NT2/D1 (cell line): ENCODE measurements at places on chromosomes 1 and 21.

DNA sequence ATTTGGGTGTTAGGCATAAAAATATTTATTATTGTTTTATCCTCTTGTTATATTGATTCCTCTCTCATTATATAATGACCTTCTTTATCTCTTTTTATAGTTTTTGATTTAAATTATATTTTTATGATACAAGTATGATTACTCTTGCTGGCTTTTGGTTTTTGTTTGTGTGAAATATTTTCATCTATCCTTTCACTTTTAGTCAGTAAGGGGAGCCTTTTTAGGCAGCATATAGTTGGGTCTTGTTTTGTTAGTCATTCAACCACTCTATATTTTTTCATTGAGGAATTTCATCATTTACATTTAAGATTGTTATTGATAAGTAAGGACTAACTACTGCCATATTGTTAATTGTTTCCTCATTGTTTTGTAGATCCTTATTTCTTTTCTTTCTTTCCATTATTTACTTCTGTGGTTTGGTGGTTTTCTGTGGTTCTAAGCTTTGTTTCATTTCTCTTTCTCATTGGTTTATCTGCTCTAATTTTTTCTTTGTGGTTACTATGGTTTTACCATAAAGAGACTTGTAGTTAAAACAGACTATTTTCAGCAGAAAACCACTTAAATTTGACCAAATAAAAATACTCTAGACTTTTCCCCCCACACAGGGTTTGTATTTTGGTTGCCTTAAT, 593.1 kb downstream of the NUF2 start:
- no peak for DNase-seq

DNA sequence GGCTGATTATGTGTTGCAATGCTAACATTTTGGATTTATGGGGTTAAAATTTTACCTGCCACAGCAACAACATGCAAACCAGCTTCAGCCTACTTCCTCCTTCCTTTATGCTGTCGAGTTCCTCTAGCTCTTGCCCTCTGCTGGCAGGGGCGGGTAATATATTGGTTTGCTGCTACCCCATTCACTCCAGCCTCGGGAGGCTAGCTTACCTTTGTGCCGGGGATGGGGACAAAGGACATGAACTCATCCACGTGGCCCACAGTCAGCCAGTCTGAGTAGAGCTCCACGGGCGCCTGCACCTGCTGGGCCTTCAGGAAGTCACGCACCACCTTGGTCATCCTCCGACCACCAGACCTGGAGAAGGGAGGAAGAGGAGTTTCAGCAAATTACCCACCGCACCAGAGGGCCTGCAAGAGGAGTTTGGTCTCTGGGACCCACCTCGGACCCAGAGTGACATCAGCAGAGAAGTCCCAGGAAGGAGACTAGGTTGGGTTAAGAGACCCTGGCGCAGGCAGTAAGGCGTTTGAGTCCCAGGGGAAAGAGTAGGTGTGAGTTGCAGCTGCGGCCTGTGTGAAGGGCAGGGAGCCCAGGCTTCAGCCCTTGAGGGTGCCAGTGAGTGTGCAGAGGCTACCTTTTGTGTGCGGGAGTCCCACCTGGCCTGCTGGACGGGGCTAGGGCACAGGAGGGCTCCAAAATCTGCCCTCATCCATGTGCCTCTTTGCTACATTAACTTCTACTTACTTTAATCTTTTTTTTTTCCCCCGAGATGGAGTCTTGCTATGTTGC, 21.8 kb upstream of the SDHB start:
- DNase-seq, result no peak

GRCh38 chr1:87528754-87529517, 200.3 kb downstream of the LMO4 start:
- no peak for DNase-seq

GRCh38 chr1:180294711-180295110, 64.6 kb downstream of the LHX4 start:
- DNase-seq, result no peak

DNA sequence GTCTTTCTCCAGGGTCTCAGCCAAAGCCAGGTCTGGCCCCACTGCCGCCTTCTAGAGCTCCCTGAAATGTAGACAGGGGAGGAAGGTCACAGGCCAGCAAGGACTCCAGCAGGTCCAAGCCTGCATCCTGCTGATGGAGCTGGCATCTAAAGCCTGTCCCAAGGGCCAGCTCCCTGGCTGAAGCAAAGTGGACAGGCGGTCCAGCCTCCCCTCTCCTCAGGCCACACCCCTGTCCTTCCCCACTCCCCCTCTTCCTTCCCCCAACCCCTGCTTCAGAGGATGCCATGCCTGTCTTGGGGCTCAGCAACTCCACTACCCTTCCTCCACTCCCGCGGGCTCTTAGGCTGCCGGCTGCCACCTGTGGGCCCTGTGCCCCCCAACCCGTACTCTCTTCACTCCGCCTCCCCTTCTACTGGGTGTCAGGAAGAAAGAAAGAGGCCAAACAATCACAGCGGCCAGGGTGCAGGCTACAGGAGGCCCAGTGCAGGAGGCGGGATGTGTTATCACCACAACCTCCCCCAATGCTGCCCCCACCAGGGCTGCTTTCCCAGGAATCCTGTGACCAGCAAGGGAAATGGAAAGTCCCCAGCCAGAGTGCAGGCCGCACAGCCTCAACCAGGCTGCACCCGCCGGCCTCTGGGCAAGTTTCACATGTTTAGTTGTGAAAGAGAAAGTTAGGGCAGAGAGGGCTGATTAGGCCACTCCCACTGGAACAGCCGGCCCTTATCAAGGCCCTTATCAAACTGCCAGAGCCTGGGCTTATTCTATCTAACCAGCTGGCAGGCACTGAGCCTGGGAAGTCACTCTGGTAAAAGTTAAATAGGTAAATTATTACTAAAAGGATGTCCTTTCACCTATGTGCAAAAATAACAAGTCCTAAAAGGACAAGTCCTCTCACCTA, 34.1 kb downstream of the ACOT7 start:
- no peak for DNase-seq

DNA sequence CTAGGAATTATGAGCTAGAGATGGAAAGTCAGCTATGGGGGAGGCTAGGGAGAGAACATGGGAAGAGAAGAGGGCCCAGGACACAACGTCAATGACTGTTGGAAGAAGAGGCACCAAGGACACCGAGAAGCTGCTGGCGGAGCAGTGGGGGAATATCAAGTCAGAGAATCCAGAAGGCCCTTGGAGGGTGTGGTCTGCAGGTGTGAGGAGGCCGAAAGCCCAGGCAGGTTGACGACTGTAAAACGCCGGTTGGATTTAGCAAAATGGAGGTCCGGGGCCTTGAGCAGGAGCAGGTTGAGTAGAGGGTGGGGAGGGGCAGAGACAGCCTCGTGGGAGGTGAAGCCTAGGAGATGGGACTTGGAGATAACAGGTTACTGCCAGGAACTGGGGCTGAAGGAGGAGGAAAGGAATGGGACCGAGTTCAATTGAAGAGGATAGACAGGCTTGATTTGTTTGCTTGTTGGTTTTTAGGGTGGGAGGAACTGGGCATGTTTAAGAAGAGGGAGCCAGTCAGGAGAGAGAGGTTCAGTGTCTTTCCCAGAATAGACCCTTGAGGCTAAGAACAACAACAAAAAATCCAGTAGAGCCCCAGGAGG, 35.1 kb downstream of the EDN2 start:
- DNase-seq, result no peak

DNA sequence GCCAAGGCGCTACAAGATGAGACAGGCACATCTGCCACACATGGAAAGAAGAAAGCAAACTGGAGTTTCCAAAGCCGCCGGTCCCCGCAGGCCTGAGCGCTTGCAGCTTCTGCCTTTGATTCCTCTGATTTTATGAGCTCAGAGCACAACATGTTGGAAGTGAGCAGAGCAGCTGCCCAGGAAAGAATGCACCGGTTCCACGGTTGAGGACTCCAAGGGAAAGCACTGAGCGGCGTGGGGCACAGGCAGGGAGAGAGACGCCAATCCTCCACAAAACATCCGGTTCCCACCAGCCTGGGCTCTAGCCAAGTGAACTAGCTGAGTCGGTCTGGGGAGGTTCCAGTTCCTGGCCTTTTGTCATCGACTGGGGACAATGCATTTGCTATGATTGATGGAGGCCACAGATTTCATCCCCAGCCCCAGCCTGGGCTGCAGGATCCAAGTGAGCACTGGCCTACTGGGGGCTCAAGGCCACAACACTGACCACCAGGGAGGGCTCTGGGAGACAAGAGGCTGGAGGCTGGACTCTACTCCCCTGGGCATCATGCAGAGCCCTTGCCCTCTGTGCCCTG, 253.1 kb upstream of the IRF2BP2 start:
- no peak for DNase-seq

- DNase-seq, result no peak
Measured at GRCh38 chr1:154758346-154758745, 111.7 kb downstream of the KCNN3 start.

DNA sequence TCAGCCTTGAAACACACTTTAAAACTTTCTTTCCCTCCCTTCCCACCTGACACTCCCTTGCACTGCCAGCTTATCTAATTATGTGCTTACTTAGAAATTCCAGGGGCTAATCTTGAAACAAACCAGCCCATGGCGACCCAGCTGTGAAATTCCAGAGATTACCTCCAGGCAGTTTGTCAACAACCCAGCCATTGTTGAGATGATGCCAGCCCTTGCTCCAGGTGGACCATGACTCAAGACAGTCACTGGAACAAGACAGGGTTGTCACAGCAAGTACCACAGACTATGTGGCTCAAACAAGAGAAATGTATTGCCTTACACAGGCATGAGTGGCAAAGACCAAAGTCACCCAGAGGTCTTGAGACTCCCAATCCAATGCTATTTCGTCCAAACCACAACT, 7.9 kb downstream of the FYB2 start:
- DNase-seq, result no peak

DNA sequence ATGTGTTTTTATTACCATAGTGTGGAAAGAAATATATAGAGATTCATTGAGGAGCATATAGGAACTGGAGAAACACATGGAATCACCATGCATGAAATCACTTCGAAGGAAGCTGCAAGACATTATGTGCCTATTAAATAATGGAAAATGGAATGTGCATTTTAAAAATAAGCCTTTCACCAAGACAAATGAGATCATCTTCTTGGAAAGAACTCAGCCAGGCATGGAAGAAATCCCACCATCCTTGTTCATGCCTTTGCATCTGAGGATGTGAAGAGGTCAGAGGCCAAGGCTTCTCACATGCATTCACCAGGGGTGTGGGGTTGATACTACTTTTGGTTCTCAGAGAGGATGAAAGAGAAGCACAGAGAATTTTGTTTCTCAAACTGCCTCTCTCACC, 50.0 kb downstream of the C1orf198 start:
- no peak for DNase-seq

- DNase-seq, result no peak
Measured at GRCh38 chr1:201506557-201507359, at the start of gene CSRP1. CSRP1 (minus strand) TSS chr1:201507123; CDS start chr1:201496303, 10,820 bp downstream.

GRCh38 chr21:34367320-34367935, 3.6 kb downstream of the KCNE2 start:
- peak; percentile 74 for DNase-seq

- DNase-seq, result no peak
Measured at GRCh38 chr1:203777596-203777995, 12.6 kb downstream of the LAX1 start.

DNA sequence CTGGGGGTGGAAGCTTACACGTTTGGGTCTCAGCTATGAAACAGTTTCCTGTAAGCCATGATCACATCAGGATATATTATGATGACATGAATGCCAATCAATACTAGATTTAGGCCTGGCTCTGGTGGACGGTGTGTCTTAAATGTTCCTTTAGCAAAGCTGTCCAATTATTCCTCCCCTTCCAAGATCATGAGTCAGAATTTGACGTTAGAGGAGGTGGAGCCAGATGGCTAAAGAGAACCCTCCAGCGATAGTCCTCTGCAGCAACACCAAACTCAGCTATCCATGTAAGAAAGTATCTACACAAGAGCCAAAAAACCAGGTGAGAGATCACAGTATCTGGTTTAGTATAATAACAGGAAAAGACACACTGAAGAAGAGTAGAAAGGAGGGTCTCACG, 47.8 kb downstream of the PACC1 start:
- DNase-seq, result no peak

DNA sequence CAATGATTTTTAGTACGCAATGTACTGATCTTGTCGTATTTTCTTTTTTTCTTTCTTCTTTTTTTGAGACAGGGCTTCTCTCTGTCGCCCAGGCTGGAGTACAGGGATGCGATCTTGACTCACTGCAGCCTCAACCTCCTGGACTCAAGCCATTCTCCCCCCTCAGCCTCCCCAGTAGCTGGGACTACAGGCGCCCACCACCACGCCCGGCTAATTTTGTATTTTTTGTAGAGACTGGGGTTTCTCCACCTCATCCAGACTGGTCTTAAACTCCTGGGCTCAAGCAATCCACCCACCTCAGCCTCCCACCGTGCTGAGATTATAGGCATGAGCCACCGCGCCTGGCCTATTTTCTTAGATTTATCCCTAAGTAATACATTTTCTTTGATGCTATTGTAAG, 43.9 kb upstream of the COL6A2 start:
- DNase-seq, result no peak

GRCh38 chr1:19006000-19006399, 49.5 kb upstream of the IFFO2 start:
- no peak for DNase-seq

- no peak for DNase-seq
Measured at GRCh38 chr1:75394386-75395139, 216.4 kb downstream of the SLC44A5 start.

DNA sequence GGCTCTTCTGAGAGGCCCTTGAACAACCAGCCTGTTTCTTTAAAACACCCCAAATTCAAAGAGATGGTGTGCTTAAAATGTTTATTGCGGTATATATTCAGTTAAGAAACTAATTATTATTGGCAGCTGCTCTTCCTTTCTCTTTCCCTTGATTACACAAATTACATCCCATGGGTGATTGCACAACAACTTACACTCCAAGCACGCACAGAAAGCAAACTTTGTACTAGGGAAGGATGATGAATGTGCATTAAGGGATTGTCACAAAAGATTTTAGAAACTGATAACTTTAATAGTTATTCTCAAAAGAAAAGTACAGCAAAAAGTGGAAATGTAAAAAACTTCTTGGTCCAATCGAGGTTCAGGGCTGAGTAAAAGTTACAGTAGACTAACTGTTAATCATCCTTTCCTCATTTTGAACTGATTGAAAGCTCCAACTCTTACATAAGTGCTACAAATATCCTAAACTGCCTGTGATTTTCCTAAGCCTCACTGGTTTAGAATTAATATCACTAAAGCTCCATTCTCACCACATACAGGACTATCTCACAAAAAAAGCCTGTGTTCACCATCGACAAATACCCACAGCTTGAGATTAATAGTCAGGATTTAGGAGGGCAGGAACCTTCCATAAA, 153.4 kb downstream of the TTLL7 start:
- no peak for DNase-seq

GRCh38 chr1:185934476-185935189, 200.4 kb downstream of the HMCN1 start:
- DNase-seq, result no peak

- no peak for DNase-seq
Measured at GRCh38 chr1:61142726-61143500, 60.6 kb downstream of the NFIA start.

DNA sequence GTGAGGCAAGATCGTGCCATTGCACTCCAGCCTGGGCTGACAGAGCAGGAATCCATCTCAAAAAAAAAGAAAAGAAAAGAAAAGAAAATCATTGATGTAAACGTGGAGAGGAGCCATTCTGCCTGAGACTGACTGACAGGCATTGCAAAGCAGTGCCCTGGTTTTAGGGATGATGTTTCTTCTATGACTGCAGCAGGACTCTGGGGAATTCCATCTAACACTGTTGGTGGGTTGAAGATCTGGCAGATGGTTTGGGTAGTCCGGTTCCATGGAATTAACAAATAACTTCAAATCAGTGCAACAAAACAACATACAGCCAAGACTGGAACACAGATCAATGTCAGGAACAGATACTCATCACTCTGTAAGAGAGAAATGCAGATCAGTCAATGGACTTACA, 17.8 kb upstream of the LAMC2 start:
- DNase-seq, result no peak

GRCh38 chr1:165328136-165328535, 28.4 kb downstream of the LMX1A start:
- no peak for DNase-seq
